Neural progenitor cell (in vitro differentiated cells): ENCODE measurements at places on chromosomes 4 and X. TPM values are rescaled to one million over a fixed set of nuclear protein-coding genes. Genes with fewer than 3 reads are reported as not detected.

DNA sequence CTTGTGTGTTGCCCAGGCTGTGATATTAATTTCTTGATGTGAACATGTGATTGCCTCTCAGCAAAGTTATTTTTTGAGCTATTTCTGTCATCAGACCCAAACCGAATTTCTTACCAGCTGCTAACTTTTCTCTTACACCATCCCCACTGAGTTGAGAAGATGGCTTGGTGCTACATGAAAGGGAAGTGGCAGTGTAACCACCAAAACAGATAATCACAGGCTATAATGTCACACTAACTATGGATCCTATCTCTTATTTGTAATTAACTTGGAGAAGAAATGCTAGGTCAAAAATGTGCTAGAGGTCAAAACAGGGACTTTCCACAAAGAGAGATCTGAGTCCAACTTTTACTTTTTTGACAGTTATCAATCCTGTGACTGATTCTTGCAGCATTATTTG is 43.8 kb downstream of the ELOVL6 start:
- DNase-seq, result no peak

GRCh38 chr4:5773271-5773555 is 62.2 kb downstream of the EVC start:
- DNase-seq, result no peak

- no peak for DNase-seq
Observed at GRCh38 chrX:147498796-147499195, 412.9 kb upstream of the FMR1 start.

DNA sequence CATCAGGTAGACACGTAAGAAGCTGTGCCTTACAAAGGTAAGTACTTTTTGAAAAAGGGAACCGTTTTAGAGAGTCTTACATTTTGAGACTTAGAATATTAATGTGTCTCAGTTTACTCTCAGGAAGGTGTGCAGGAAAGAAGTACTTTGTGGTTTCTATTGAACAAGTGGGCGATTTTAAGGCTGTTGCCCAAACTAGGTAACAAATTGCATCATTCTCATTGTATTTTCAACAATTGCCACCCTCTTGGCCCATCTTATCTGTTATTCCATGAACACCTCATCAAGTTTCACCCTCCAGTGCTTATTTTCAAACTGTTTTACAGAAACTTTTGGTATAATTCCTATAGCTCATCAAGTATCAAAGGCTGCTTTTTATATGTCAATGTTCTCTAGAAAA is 158.3 kb downstream of the SLC4A4 start:
- DNase-seq, result no peak

GRCh38 chr4:41757521-41758156 is 9.1 kb upstream of the PHOX2B start:
- DNase-seq, result peak; percentile 43

- no peak for DNase-seq
Observed at GRCh38 chr4:120730777-120731320, 191.7 kb downstream of the PRDM5 start.

- peak; percentile 52 for DNase-seq
Observed at GRCh38 chr4:71487344-71487920, 148.6 kb downstream of the SLC4A4 start.

DNA sequence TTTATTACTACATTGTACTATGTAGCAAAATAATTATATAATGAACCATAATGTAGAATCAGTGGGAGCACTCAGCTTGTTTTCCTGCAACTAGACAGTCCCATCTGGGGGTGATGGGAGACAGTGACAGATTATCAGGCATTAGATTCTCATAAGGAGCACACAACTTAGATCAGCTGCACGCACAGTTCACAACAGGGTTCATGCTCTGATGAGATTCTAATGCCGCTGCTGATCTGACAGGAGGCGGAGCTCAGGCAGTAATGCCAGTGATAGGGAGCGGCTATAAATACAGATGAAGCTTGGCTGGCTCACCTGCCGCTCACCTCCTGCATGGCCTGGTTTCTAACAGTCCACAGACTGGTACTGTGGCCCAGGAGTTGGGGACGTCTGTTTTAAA is 199.2 kb downstream of the MAB21L2 start:
- no peak for DNase-seq

DNA sequence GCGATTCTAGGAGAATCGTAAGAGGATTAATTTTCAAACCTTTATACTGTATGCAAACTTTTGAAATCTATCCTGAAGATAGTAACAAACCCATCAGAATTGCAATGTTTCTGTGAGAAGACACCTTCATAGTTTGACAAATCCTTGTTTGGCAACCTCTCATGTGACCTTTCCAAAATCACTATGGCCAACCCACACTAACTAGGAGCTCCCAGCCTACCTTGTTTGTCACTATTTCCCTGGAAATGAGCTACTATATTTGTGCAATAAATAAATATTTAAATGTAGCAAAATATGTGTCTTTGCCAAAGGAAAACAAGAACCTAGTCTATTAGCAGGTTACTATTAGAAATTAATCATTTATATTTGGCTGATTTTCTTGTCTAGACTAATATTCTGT is 173.7 kb downstream of the PPP1R2C start:
- DNase-seq, result no peak

The PCSK1N gene
- 2.4 TPM in 1 of 2 replicates, not detected in the other for total RNA-seq

GRCh38 chrX:48695925-48696300 is 621 bp upstream of the SUV39H1 start:
- DNase-seq, result peak; percentile 34

GRCh38 chr4:143207555-143207954 is 22.8 kb downstream of the USP38 start:
- no peak for DNase-seq

DNA sequence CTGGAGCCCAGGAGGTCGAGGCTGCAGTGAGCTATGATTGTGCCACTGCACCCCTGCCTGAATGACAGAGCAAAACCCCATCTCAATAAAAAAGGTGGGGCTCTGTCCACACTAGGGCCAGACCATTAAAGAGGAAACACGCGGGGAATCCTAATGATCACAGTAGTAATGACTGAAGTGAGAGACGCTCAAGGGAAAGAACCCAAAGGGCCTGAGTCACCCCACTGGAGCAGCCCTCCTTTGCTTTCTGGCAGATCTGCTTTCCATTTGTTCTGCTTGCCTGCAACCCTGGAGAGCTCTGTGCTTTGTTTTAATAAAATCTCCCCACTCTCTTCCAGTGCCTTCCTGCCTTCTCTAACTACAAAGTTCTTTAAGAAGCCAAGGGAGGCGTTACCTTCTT is 5.0 kb downstream of the TFDP3 start:
- no peak for DNase-seq

- DNase-seq, result no peak
Observed at GRCh38 chr4:146222313-146222712, 8.0 kb downstream of the REELD1 start.

- DNase-seq, result no peak
Observed at GRCh38 chrX:36407836-36408235, 488.3 kb downstream of the CFAP47 start.

The TNIP3 gene
- not detected in 2 replicates for total RNA-seq

DNA sequence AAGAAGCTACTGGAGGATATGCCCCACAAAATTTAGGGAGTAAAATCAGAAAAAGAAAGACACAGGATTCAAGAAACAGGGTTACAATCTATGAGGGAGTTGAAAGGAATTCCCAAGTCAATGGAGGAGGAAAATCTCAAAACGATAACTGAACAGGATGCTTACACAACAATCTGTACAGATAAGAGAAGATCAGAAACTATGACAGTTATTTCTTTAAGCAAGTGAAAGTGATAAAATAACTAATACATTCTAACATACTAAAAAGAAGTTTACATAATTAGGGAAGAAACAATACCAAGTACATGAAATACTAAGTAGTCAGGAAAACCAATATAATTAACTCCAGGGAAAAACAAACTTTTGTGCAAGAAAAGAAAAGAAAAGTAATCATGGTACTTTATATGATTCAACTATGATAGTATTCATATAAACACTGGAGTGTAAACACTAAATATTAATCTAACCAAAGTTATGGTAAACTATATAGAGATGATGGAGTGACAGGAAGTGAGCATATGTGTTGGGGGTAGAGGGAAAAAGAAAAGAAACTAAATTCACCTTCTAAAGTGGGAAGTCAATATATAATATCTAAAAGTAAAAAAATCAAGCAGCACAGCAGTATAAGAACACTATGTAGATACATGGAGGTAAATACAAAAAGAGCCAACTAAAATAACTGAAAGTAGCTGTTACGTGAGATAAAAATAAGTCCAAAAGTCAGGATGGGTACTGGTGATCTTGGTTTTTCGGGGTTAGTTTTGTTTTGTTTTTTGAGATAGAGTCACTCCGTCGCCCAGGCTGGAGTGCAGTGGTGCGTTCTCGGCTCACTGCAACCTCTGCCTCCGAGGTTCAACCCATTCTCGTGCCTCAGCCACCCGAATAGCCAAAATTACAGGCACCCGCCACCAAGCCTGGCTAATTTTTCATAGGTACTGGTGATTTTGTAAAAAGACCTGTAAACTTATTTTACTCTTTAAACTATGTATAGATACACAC is 99.3 kb downstream of the TEX11 start:
- DNase-seq, result no peak

- DNase-seq, result no peak
Observed at GRCh38 chrX:84144281-84144680, 43.7 kb downstream of the RPS6KA6 start.

The SPATA4 gene
- total RNA-seq, result 0.09 TPM in 1 of 2 replicates, not detected in the other

DNA sequence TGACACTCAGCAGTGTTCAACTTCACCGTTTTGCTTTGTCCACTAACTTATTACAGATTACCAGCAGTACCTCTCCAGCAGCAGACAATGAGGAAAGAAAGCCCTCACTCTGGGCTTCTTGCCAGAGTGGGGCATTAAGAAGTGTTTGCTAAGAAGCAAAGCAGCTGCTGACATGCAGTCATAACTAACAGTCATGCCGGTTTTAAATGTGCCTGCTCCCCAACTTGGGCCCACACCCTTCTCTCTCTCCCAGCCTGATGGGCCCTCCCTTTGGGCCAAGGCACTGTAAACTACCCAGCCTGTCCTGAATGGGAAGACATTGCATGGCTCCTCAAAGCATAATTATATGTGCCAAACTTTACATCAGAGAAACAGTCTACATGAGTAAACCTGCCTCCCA is 54.6 kb upstream of the HHIP start:
- DNase-seq, result no peak

GRCh38 chr4:83118869-83119268 is 4.3 kb upstream of the PLAC8 start:
- DNase-seq, result no peak

DNA sequence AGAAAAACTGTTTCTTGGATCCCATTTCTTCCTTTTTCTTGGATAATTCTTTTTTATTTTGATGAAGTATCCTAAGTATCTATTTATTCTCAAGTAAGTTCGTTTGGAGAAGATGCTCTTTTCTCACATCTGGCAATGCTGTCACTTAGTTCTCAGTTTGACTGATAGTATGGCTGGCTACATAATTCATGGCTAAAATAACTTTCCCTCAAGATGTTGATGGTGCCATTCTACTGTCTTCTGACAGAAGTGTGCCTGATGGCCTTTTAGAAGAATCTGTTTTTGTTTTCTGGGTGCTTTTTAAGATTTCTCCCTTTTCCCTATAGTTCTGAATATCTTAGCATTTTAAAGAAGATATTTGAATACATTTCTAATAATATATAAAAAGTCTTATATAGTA is 41.6 kb downstream of the EVC2 start:
- no peak for DNase-seq

DNA sequence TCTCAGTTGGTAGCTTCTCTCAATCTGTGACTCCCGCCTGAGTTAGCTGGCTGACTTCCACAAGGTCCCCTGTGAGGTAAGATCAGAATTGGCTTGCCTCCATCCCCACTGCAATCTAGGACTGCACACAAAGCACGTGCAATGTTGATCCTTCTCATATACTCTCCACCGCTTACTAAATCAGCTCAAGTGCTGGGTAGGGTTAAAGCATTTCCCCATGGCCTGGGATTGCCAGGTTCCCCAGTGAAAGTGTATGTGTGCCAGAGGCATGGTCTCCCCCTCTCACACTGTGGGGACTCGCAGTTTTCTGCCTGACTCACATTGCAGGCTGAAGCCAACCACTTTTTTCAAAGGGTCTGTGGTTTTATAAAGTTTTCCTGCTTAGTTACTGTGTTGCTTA is 886.9 kb downstream of the FAM133A start:
- DNase-seq, result no peak

The ARMCX2 gene
- 105 and 121 TPM in 2 replicates for total RNA-seq

DNA sequence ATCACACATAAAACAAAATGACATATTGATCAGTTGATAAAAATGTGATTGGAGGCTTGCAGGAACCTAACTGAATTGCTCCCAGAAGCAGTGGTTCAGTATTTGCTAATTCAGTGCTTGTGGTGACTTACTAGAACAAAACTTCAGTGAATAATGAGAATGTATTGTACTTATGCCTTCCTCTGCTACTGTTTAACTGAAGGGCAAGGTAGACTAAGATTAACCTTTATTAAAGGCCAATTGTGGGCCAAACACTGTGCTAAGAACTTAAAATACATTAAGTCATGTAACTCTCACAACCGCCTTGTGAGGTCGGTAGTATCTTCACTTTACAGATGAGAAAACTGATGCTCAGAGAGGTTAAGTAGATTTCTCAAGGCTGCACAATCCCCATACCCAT is 14.9 kb downstream of the IGFBP7 start:
- no peak for DNase-seq

The IL3RA gene
- not detected in 2 replicates for total RNA-seq

The CENPVL2 gene
- total RNA-seq, result 0.56 and 2.0 TPM in 2 replicates

The DRP2 gene
- 1.4 and 2.2 TPM in 2 replicates for total RNA-seq

DNA sequence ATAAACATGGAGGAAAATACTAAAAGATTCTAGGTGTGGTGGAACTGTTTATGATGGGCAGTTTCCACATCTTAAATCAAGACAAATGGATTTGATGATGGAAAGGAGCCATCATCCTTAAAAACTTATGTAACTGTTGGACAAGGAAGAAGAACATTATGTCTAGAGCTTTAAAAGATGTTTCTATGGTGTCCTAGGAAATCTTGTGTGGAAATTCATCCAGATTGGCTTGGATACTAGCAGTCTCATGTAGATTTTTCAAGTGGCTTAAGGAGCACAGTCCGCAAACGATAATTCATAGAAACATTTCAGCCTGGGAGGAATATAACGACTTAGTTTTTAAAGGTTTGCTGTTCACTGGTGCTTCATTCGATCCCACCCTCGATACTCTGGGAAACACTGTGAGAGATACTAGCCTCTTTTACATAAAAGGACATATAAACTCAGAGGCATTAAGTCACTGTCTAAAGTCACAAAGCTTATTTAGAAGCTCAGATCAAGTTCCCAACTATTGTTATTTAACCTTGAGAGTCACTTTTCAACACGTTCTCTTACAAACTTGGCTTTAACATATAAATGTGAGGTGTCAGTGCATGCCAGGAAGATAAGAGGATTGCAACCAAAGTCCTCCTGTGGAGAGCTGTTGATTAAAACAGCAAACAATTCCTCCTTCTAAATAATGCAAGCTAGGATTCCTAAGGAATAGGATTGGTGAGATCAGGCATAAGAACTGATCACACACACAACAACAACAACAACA is 135.7 kb upstream of the SCML1 start:
- no peak for DNase-seq

GRCh38 chr4:155164718-155165117 is 43.7 kb upstream of the NPY2R start:
- peak; percentile 24 for DNase-seq
